ENCODE measurements at places on chromosomes 3 and 15.

- no peak for DNase-seq
Measured at GRCh38 chr15:92971713-92972112, 71.6 kb downstream of the CHD2 start.

GRCh38 chr15:32669896-32670611, 28.5 kb downstream of the SCG5 start:
- DNase-seq = no peak

DNA sequence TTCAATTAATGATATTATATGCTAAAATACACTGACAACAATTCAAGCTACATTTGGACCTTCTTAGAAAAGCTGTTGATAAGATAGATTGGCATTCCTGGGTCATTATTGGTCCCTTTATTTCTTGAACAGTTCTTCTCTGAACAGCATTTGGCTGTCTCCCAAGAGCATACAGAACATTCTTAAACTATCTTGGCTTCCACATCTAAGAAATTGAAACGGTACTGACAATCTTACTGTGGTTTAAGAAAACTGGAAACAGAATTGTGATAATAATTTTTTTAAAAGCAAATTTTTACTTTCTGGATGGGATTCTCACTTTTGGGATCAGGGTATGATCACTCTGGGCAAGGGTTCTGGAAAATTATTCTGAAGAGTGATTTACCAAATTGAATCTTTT, 161.7 kb upstream of the ZNF385D start:
- DNase-seq = no peak

DNA sequence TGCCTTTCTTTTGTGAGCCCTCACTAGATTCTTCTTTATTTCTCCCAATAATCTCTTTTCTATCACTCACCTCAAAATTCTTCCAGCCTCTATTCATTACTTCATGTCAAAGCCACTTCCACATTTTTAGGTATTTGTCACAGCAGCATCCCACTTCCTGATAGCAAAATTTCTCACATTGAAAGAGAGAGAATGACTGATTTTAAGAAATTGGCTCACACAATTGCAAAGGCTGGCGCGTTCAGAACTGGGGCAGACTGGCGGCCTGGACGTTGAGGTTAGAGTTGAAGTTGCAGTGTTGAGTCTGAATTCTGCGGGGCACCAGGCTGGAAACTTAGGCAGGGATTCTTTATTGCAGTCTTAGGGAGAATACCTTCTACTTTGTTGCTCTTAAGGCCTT, 117.9 kb downstream of the LRRC28 start:
- DNase-seq = no peak

DNA sequence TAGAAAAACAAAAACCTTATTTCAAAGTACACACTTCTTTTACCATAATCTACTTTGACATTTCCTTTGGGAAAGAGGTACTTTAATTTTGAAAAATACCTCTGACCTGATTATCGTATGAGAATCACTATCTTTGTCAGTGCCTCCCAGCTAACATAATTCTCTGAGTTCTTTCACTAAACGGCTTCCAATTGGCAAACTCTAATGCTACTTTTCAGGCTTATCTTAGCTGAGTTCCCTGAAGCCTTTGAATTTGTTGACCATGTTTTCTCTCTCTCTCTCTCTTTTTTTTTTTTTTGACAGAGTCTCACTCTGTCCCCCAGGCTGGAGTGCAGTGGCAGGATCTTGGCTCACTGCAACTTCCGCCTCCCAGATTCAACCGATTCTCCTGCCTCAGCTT, 312.8 kb downstream of the ZPLD1 start:
- no peak for DNase-seq

GRCh38 chr3:47108546-47108945, 55.4 kb downstream of the SETD2 start:
- no peak for DNase-seq

GRCh38 chr15:84821501-84822021, 4.4 kb downstream of the ALPK3 start:
- no peak for DNase-seq

- DNase-seq = no peak
Measured at GRCh38 chr15:41334293-41335120, 1.8 kb downstream of the NUSAP1 start.

DNA sequence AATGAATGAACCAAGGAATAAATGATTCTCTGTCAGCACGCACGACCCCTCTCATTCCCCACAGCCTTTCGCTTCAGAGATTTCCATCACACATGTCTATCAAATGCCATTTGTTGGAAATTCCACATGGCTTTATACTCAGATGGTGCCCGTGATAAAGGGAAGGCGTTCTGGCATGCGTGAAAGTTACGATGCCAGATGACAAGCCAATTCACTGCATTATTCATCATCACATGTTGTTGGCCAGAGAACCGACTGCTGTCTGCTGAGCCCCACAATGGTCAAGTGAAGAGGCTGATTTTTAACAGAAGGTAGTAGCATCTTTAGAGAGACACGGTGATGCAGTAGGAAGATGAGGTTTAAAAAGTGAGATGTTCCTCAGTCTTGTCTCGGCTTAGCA, 74.1 kb upstream of the FRMD4B start:
- no peak for DNase-seq

DNA sequence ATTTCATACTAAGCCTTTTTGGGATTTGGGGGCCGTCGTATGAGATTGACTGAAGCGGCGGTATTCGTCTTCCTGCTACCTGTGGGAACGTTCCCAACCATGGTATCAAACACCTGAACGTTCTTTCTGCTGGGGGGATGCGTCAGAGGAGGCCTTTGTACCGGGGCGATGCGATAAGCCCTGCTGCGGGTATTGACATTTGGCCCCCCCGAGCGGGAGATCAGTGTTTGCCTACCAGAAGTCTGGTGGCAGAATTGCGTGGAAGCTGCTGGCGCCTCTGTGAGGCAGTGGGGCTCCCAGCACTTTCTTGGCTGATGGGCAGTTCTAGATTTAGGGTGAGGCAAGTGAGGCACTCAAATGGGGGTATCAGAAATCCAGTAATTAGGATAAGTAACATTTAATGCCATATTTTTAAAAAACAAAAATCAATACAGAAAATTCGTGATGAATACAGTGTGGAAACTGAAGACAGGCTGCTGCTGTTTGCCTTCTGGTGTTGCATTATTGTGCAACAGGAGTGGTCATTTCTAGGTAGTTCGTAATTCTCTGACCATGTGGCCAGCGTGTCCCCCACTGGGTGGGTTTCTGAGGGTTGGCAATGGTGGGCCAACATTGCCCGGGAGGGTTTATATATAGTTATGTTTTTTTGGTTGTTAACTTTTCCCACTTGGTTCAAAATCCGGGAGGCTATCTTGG, 12.7 kb downstream of the TRPM1 start:
- no peak for DNase-seq

DNA sequence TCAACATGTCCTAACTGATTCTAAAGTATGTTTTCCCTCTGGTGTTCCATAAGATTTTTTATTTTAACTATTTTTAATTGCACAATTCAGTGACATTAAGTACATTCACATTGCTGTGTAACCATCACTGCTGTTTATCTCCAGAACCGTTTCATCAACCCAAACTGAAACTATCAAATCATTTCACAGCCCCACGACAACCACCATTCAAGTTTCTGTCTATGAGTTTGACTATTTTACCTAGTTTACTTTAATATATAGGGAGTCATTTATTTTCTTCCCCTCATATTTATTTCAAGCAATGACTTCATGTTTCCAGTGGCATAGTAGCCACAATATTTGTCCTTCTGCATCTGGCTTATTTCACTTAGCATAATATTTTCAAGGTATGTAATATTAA, 8.4 kb downstream of the RTP1 start:
- DNase-seq = no peak

- no peak for DNase-seq
Measured at GRCh38 chr15:68885070-68885469, 45.3 kb upstream of the SPESP1 start.

GRCh38 chr3:13113346-13114330, 40.4 kb upstream of the IQSEC1 start:
- DNase-seq = no peak

DNA sequence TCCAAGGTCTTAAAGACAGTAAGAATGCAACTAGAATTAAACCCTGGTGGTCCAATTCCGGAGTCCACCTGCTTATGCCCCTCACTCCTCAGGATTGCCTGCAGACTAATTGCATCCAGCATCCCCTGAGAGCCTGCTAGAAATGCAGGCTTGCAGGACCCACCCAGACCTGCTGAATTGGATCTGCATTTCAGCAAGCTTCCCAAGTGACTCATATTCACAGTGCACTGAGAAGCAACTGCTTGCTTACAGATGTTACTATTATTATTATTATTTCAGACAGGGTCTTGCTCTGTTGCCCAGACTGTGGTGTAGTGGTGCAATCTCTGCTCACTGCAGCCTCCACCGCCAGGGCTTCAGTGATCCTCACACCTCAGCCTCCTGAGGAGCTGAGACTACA, 83.5 kb upstream of the VGLL4 start:
- DNase-seq = no peak

- no peak for DNase-seq
Measured at GRCh38 chr3:30657914-30658313, 51.5 kb downstream of the TGFBR2 start.

DNA sequence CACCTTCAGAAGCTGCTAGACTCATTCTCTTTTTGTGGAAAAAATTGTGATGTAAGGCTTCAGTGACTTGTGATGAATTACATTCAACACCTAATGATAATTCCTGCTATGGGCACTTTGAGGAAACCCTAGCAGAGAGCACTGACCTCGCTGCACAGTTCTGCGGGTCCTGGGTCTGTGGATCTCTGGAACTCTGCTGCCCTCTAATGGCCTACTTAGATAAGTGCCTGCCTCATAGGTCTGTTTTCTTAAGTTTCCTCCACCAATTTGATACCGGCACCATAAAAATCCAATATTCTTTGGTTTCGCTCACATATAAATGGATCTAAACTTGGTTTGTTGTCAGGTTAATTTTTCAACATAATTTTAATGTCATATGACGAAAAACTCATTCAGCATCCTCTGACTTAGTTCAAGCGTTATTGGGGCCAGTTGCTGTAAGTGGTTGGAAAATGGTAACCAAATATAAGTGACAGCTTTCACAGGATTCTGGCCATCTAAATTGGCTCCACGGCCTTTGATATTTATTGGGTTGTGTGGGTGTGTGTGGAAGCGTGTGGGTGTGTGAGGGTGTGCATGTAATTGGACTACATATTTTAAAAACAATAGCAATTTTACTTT, 10.4 kb downstream of the SLITRK3 start:
- peak; percentile 38 for DNase-seq

GRCh38 chr3:99648101-99648500, 9.7 kb downstream of the COL8A1 start:
- DNase-seq = no peak

DNA sequence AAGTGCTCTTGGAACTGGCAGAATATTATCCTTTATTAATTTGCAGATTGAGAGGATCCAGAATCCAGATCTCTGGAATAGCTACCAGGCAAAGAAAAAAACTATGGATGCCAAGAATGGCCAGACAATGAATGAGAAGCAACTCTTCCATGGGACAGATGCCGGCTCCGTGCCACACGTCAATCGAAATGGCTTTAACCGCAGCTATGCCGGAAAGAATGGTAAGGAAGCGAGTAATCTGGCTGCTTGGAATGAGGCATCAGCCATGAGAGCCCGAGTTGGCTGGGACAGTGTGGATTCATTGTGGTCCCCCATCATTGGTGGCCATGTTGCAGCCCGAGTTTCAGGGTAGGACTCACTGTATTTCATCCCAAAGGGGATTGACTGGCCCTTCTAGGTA, 47.1 kb downstream of the PARP14 start:
- no peak for DNase-seq

DNA sequence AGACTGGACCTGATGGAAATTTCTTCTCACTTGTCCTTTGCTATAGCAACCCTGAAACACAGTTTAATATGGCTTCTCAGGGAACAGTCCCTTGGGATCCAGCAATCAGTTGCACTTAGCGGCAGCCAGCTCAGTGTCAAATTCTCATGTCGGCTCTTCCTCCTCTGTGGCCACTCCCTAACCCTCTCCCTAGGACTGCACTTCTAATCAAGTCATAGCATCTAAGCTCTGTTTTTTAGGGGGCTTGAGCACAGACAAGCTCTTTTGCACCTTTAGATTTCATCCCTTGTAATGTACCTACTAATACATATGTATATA, 250.5 kb upstream of the TLE3 start:
- no peak for DNase-seq

GRCh38 chr3:73743551-73743950, 118.8 kb upstream of the PDZRN3 start:
- DNase-seq = no peak

DNA sequence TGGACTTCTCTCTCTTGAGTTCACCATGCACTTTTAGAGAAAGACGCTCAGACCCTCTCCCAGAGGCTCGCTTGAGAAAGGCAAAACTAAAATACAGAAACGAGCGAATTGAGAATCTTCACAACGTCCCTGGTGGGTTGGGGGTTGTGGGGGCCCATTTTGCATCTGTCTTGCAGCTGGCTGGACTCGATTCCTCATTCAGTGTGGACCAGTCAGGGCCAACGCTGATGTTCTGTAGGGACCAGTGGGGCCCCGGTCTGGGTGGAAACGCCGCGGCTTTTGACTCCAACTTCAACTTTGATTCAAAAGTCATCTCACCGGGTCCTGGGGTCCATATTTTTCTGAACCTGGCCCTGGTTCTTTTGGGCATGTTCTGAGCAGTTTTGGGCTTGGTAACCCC, 68.1 kb downstream of the SLC6A6 start:
- DNase-seq = no peak

DNA sequence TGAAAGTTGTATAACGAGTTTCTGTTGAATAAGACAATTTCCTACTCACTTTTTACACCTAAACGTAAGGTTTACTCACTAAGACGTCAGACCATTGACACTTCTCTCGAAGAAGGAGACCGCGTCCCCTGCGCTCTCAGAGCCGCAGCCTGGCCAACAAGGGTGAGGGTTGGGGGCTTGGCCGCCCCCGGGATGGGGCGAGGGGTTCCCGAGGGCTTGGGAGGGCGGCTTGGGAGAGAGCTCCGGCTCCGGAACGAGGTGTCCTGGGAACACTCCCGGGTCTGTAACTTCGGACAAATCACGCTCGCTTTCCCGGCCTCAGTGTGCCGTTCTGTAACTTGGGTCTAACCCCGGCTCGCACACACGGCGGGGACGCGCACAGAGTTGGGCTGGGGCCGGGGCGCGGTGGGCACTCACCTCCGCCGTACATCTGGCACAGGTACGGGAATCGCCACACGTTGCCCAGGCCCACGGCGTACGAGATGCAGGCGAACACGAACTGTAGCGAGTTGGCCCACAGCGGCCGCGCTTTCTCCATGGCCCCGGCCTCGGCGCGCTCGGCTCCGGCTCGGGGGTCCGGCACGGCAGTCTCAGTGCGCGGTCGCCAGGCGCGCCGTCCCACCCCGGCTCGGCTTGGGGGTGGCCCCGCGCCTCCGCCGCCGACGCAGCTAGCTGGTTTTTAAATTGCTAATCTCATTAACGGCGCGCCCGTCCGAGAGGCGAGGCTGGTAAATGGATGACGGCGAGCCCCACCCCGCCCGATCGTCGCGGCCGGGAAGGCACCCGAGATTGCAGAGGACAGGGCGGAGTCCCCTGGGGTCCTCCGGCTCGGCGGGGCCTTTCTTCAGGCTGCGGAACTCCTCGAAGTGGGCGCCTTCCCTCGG, at the start of gene SLC6A20:
Gene SLC6A20, minus strand, starts transcription at position 655 of the 884 bp plus-strand sequence. Its CDS starts 117 bp downstream, at position 538.
- peak; percentile 19 for DNase-seq

GRCh38 chr15:48427960-48428547, 96.8 kb downstream of the DUT start:
- no peak for DNase-seq
